ENCODE measurements at places on chromosomes 5 and 9.

- no peak for DNase-seq
Observed at GRCh38 chr5:82278711-82279370, 687 bp upstream of the RPS23 start.

GRCh38 chr5:142548739-142549275, 137.1 kb downstream of the FGF1 start:
- DNase-seq: no peak

- no peak for DNase-seq
Observed at GRCh38 chr5:96247097-96247701, 185.8 kb downstream of the PCSK1 start.

DNA sequence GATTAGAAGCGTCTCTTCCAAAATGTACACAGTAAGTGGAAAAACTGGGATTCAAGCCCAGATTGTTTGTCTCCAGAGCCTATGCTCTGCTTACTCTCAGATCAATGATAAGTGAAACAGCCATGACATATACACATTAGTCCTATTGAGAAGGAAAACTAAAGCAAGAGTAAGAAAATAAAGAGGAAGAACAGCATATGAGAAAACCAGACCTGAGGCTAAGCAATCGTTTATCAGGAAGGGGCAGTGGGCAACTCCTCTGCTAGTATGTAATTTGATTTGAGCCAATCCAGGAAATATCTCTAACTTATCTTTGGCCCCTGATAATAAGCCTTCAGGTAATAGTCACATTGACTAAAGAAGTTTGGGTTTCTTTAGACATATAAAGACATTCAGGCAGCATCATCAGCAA, 789.9 kb upstream of the C9orf72 start:
- DNase-seq: no peak

- DNase-seq: no peak
Observed at GRCh38 chr9:38243993-38244392, 148.5 kb upstream of the ALDH1B1 start.

- DNase-seq: no peak
Observed at GRCh38 chr9:83281306-83282255, 218.6 kb upstream of the RASEF start.

- DNase-seq: no peak
Observed at GRCh38 chr5:34042321-34042720, 692 bp downstream of the C1QTNF3 start.

GRCh38 chr5:181217803-181218062, 5.3 kb upstream of the TRIM41 start:
- DNase-seq: no peak

GRCh38 chr5:98755406-98755805, 18.1 kb upstream of the RGMB start:
- no peak for DNase-seq

- no peak for DNase-seq
Observed at GRCh38 chr9:28620011-28620410, 1046.7 kb upstream of the C9orf72 start.

GRCh38 chr5:176723440-176723839, 76.2 kb downstream of the TSPAN17 start:
- peak; percentile 18 for DNase-seq

DNA sequence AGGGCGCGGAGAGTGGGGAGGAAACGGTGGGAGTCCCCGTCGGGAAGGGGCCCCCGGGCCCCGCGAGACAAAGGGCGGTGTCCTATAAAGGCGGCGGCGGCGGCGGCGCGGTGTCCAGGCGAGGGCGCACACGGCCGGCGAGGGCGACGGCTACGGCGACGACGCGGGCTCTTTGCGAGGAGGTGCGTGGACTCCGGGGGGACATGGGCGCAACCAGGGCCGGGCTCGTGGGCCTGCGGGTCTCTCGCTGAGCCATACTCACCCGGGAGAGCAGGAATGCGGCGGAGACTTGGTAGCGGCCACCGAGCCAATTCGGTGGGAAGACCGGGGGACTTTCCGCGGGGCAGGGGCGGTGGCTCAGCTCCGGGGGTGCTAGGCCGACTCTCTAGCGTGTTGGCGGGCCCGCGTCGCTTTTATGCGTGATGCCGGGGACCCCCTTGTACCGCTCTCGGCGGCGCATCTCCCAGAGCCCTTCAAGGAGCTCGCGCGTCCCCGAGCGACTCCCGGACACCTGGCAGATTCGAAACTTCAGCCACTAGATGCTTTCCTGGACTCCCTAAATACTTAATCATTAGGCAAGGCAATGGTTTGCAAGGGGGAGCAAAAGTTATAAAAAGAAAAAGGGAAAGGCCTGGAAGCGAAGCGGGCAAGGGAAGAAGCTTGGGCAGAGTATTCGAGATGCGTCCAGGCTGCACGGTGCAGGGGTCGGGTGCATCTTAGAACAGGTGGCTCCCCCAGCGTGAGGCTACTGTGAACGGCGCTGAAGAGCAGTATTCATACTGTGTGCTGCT, 5.9 kb upstream of the TAL2 start:
- no peak for DNase-seq

DNA sequence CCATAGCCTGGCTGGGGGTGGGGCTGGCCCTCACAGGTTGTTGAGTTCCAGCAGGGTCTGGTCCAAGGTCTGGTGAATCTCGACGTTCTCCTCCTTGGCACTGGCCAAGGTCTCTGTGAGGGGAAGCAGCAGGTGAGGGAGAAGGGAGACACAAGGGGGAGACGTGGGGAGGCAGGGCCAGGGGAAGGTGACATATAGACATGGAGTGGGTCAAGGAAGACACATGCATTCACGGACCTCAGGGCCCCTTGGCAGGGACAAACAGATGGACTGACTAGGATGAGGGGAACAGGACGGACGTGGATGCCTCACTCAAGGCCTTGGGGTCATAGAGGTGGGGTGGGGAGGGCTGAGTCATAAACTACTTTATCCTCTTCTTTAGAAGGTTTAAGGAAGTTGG, 7.7 kb downstream of the TPM2 start:
- DNase-seq: no peak

GRCh38 chr5:149445739-149446369, 66.8 kb upstream of the IL17B start:
- no peak for DNase-seq

GRCh38 chr5:74394916-74395880, 245.3 kb downstream of the ENC1 start:
- DNase-seq: no peak

GRCh38 chr5:135308245-135308644, 90.8 kb downstream of the MACROH2A1 start:
- no peak for DNase-seq

DNA sequence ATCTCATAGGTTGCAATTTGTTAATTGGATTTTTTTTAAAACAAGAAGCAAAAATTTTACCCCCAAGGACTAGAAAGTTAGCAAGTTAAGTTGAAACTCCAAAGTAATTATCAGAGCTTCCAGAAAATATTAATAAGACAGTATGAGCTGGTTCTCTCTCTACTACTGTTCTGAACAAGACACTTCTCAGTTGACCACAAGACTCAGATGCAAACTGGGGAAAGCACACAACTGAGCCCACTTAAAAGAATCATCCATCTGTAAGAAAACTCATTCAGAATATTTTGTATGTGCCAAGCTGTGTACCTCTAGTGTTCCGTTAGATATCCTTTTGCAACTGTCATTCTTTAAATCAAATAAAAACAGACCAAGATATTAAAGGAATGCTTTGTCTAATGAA, 60.0 kb downstream of the MAP1B start:
- DNase-seq: no peak

GRCh38 chr5:2857837-2858236, 106.4 kb upstream of the IRX2 start:
- DNase-seq: no peak

DNA sequence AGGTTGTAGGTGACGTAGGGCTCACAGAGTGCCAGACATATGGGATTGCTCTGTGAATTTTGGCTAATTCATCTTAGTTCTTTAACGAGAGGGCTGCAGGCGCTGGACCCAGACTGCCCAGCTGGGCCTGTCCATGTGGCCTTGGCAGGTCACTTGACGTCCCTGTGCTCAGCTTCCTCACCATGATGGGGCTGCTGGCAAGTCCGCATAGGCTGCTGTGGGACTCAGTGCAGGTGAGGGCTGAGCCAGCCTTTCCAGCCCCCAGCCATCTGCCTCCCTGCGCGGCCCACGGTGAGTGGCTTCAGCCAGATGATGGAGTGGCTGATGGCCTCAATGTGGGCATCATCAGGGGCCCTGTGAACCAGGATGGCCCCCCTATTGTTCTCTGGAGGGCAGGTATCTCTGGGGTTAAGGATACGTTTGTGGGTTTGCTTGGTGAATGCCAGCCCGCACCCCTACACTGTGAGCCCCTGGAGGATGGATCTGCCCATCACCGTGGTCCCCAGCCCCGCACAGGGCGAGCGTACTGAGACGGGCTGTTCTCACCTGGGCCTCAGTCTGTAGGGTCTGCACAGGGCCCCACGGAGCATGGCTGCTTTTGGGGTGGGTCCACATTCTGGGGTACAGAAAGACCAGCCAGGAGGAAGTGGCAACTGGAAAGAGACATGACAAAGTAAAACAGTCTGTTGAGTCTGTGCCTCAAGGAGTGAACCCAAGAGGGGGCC, 3.7 kb downstream of the CARD19 start:
- no peak for DNase-seq

DNA sequence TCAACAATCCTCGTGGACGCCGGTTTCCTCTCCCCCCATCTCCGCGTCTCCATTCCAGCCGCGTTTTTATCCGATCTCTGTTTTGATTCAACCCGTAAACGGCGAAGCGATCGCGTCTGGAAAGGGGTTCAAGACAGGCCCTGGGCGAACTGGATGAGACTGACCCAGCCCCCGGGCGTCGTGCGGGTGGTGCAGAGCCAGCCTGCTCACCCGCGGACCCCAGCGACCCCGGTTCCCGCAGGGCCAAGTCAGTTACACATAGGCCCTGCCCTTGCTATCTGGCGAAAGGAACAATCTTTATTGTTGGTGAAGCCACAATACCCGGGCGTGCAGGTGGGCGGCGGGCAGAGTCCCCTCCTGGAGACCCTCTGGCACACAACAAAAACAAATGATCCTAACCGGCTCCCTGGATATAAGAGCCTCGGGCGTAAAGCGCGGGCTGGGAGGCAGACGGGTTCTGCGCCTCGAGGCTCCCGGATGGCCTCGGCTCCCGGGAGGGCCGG, 1.8 kb downstream of the TLX3 start:
- no peak for DNase-seq

- no peak for DNase-seq
Observed at GRCh38 chr9:28413471-28413870, 840.2 kb upstream of the C9orf72 start.

DNA sequence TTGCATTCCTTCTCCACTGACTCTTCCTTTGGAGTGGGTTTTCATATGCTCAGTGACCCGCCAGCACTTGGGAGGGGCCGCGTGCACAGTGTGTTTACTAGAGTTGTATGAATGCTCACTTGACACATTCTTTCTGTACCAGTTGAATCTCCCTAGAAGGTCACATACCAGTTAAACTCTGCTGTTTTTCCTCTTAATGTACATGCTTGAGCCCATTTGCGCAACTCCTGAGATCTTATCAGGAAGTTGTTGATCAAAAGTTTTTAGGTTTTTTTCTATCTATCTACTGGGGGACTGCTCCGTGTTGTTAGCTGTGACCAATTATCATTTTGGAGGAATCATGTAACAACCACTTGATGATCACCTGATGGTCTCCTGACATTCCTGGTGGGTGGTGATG, 392.7 kb downstream of the CDH9 start:
- DNase-seq: no peak

- DNase-seq: peak; percentile 28
Observed at GRCh38 chr9:93206576-93207155, 22.7 kb downstream of the WNK2 start.

DNA sequence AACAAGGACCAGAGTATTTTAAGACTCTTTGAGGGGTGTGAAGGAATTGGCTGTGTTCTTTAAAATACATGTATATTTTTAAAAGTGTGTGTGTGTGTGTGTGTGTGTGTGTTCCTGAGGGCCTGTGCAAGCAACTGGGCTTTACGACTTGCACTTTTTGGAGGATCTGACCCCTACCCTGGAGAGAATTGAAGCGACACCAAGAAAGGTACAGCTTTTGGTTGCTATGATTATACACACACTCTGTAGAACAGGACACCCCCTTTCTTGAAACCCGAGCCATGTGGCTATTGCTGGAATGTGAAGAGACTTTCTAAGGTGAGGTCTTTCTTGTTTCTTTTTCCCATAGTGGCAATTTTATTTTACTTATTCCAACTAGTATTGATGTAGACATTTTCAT, 988 bp downstream of the SHISAL2B start:
- DNase-seq: no peak

DNA sequence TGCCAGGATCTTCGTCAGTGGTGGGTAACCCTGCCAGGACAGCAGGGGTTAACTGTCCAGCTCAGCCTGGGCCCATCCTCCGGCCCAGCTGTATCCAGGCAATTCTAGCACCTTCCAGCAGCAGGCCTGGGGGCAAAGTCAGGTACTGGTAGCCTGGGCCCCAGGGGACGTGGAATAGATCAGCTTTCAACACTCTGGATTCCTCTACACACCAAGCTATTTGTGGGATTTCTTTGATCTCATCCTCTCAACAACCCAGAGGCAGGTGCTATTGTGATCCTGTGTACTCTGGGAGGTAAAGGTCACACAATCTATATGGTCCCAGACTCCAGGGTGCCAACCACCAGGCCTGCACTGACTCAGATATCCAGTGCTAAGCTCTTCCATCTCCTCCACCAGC, 8.7 kb upstream of the SPOUT1 start:
- DNase-seq: no peak

DNA sequence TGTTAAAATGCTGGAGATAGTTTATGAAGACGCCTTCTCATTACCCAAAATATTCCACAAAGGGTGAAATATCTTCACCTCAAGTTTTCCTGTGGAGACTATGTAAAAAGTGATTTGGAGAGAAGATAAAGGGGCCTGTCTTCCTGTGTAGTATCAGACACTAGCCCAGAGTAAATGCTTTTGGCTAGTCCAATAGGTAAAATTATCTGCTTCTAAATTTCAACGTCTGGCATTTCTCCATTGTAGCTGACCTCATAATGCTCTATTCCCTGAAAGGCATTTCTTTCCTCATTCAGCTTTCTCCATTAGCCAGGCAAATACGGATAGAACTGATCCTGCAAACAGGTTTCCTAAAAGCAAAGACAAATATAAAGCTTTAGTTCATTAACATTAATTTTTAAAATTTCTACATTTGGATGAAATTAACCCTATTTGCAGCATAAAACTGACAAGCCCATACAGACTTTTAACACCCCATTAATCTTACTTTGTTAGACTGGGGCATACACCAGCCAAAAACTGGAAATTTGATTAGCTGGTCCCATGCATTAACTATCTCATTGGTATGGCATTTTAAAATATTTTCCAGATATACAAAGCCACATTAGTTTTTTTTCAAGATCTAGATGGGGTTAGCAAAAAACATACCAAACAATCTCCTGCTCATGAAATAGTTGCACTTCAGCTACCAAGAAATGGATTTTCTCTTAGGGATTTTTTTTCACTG, 548.8 kb downstream of the EFNA5 start:
- DNase-seq: no peak

DNA sequence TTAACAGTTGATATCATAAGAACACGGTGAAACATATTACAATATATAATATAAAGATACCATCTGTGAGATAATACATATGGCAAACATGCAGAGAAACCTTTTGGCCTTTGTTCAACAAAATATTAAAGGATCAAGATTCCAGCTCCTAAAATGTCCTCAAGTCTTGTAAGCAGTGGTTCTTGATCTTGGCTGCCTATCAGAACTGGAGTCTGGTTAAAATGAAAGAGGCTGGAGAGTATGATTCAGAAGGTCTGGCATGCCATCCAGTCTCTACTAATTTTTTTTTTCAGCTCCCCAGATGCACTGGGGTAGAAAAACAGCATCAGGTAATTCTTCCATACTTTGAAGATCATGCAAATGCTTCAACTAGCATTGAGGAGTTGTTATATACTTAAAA, 83.2 kb downstream of the TNC start:
- no peak for DNase-seq

All from Right ventricle myocardium inferior (tissue), 1 donor.